Left kidney (tissue), 8 donors: ENCODE measurements at places on chromosomes 6 and 20.
A peak's percentile ranks its signal among the peaks of the same experiment; 100 is the strongest.

- DNase-seq: no peak
These were observed 16.7 kb downstream of the HMGN4 start for GRCh38 chr6:26554697-26555504.

DNA sequence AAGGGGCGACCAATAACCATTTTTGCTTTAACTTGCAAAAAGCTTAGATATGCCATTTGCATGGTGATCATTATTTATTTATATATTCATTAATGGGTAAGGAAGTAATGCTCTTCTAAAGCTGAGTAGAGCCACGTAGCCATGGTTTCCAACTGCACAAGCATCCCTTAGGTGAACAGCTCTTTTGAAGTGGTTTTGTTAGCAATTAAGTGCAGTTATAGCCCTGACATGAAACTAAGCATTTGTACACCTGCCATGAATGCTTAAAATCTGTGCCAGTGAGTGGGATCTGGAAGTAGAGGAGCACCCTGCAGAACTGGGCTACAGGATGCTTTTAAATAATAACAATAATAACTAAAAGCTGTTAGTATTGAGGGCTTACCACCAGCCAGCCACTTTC lies 19.1 kb downstream of the TRAF3IP2 start:
- no peak for DNase-seq

DNA sequence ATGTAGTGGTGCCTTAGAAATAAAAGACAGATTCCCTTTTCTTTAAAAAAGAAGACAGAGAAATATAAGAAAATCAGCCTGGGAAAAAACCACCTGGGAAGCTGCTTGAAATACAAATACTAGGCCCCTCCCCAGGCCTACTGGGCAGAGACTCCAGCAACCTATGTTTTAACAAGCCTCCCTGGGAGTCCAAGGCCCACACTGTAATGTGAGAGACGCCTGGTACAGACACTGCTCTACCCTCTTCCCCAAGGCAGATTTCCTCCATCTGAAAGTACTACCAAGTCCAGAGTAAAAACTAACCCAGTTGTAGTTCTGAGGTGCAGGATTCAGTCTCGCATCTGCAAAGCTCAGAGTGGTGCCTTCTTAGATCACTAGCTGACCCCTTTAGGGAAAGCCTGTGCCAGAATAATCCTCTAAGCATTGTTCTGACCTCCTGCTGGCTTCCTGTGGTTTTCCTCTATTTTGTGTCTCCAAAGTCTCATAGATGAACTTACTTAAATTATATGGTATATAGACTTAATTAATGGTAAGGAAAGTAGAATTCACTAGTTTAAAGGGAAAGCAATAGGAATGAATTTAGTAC lies 270.2 kb upstream of the SLC35B3 start:
- no peak for DNase-seq

GRCh38 chr20:58194175-58194791 lies 34.2 kb downstream of the ANKRD60 start:
- no peak for DNase-seq

DNA sequence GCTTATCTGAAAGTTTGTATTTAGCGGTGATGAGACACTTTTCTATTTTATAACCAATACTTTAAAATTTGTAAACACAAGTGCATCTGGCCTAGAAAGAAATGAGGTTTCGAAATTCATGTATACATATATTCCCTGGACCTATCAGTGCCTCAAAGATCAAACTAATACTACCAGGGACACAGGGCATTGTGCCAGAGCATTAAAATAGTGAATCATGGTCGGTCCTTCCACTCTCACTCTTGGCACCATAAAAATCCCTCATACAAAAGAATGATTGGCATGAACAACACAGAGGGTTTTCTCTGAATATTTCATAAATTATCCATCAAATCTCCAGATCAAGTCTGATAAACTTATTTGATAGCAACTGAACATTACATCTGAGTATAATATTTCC lies 62.0 kb downstream of the MMUT start:
- DNase-seq: no peak

- DNase-seq: no peak
These were observed 97.8 kb downstream of the NOL4L start for GRCh38 chr20:32487381-32487780.

- DNase-seq: no peak
These were observed 51.9 kb downstream of the CBFA2T2 start for GRCh38 chr20:33541797-33542196.

DNA sequence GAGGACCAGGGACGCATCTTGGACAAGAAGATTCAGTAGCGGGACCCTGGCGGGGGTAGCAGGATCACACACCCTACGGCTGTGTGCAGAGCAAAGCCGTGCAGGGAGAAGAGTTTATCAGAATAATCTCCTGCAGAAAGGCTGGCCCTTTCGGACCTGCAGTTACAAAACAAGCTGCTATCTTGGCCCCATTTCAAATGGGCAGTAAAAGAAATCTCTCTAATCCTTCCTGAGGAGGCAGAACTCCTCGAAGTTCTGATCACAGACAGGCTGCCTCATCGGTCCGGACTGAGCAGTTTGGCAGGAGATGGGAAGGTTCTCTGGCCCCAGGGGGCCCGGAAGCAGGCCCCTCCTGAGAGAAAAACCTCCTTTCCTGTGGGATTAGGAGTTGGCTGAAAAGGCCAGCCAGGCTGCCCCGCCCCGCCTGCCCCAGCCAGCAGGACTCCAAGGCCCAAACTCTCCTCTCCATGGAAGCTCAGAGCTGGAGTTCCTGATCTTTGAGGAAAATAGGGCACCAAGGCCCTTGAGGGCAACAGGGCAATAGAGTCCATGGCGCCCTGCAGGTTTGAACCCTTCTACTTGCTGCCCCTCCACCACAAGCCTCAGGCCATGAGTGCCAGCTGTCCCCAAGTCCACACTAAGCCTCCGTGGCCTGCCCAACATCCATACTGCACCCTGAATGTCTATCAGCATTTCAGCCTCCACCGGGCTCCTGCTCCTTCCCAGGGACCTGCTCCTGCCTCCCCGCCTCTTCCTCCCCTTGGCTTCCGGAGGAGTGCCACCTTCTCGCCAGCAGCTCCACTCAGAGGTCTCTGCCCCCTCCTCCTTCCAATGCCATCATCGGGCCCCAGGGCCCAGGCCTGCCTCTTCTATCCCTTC lies 141.3 kb downstream of the PREX1 start:
- DNase-seq: no peak

- peak; percentile 29 for DNase-seq
These were observed 59.2 kb downstream of the LAMP5 start for GRCh38 chr20:9573335-9574151.

DNA sequence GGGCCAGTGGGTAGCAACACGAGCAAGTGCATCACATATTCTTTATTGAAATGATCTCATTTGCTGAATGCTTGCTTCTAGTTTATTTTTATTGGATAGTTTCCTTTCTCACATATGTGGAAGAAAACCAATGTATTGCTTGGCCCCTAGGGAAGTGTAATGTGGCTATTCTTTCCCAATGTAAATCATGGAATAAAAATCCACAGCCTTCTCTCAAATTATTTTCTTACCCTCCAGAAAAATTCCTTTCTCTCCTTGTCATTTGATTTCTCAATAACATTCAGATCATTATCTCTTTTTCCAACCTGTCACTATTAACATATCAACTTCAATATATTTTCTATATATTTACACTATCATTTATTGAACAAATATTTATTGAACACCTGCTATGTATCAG lies 51.9 kb upstream of the PTPRK start:
- DNase-seq: no peak

GRCh38 chr6:45898941-45899682 lies 116.5 kb downstream of the CLIC5 start:
- no peak for DNase-seq

- DNase-seq: no peak
These were observed 98.9 kb downstream of the HDGFL1 start for GRCh38 chr6:22668307-22668706.

- DNase-seq: no peak
These were observed 142.7 kb downstream of the LRRC1 start for GRCh38 chr6:53937461-53937860.

- DNase-seq: no peak
These were observed 110.2 kb downstream of the PHF3 start for GRCh38 chr6:63745784-63746183.

GRCh38 chr6:2197177-2197671 lies 48.2 kb downstream of the GMDS start:
- DNase-seq: no peak

DNA sequence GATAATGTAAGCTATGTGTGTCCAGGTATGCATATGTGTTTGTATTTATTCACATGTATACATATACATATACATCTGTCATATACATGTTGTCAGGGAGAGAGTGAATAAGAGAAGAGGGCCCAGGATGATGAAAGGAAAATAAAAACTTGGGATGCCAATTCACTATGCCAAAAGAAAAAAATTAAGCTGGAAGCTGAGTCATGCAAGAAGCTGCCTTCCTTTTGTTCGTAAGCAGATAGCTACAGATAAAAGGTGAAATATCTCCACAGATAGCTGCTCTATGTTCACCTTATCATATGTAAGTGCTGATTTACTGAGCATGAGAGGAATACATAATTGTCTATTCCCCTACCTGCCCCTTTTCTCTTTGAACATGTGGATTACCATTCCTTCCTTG lies 579.9 kb downstream of the EPM2A start:
- DNase-seq: no peak

- DNase-seq: no peak
These were observed 11.1 kb upstream of the FOXS1 start for GRCh38 chr20:31856516-31856915.

GRCh38 chr20:46237227-46237626 lies 71.1 kb downstream of the CDH22 start:
- no peak for DNase-seq

DNA sequence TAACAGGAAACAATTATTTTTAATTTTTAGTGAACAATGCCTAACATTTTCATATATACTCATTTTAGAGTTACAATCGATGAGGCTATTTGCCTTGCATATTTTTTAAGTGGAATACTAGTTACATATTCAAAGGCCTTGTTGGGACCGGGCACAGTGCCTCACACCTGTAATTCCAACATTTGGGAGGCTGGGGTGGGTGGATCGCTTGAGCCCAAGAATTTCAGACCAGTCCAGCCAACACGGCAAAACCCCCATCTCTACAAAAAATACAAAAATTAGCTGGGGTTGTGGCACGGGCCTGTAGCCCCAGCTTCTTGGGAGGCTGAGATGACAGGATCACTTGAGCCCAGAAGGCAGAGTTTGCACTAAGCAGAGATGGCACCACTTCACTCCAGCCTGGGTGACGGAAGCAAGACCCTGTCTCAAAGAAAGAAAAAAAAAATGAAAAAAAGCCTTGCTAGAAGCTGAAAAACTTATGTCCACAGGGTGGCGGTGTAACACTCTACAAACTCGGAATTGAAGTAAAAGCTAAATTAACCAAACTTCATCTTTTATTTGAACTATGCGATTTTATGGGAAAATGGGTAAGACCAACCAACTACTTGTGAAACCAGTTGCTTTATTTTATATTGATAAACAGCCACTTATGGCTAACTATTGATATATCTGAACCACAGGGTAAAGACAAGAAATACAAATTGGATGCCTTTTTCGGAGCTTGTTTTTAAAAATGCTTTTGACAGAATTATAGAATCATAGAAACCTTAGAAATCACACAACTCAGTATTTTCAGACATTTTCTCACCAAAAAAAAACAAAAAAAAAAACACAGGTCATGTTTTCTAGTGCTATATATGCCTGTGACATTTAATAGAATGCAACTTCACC lies 24.1 kb upstream of the ROS1 start:
- peak; percentile 77 for DNase-seq

- no peak for DNase-seq
These were observed 47.4 kb upstream of the STX16 start for GRCh38 chr20:58603721-58604120.

DNA sequence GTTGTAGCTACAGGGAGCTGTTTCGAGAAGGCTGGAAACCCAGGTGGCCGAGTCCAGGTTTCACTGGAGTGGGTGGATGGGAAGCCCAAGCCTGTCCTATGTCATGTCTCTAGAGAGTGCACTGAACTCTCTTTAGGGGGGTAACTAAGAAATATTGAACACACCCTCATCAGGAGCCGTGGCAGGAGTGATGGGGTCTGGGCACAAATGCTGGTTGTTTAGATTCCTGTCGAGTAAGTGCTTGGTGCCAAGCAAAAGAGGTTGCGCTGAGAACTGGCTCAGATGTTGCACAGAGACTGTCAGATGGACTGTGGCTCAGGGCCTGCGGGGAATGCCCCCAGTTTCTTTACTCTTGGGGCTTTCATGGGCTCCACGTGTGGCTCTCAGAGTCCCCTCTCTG lies 7.3 kb upstream of the FAM209A start:
- no peak for DNase-seq

DNA sequence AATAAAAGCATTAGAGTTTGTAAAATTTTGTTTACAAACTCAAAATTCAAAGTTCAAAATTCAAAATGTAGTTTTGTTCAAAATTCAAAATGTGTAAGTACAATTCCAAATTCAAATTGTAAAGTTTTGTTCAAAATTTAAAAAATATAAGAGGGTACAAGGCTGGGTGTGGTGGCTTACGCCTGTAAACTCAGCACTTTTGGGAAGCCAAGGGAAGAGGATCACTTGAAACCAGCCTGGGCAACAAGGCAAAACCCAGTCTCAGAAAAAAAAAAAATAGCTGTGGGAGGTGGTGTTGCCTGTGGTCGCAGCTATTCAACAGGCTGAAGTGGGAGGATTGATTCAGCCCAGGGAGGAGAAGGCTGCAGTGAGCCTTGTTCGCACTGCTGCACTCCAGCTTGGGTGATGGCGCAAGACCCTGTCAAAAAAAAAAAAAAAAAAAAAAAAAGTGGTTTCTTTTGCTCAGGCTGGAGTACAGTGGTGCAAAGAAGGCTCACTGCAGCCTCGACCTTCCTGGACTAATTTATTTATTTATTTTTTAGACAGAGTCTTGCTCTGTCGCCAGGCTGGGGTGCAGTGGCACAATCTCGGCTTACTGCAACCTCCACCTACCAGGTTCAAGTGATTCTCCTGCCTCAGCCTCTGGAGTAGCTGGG lies 5.4 kb upstream of the ZBTB12 start:
- no peak for DNase-seq

GRCh38 chr20:45187693-45188092 lies 13.0 kb downstream of the PI3 start:
- DNase-seq: no peak

- DNase-seq: no peak
These were observed 584 bp downstream of the C20orf141 start for GRCh38 chr20:2815242-2815900.

DNA sequence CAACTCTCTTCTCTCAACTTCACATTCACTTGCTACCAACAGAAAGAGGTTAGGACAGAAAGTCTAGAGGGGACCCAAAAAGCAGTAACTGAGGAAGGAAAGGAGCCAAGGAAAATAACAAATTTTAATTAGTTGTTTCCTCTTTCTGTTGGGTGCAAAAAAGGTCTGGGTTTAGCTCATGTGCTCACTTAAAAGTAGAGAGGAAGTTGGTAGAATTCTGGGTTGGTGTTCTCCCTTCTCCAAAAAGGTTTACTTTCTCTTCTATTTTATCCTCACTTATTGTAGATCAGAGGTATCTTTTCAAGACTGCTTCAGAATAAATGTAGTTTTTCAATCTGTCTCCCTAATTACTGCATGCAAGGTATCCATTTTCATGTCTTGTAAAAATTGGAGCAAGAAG lies 42.8 kb downstream of the MAP3K7 start:
- DNase-seq: no peak

GRCh38 chr6:25975923-25976560 lies 13.4 kb downstream of the TRIM38 start:
- DNase-seq: no peak
